ENCODE measurements at places on chromosomes 1 and 21. TPM values are rescaled to one million over a fixed set of nuclear protein-coding genes. Genes with fewer than 3 reads are reported as not detected.

Gene IL12RB2
- total RNA-seq = 43.5 TPM

Gene TNFRSF14
- 235 TPM for total RNA-seq

Gene FAM163A
- not detected for total RNA-seq

Gene EPS8L3
- total RNA-seq = not detected

GRCh38 chr1:240575981-240576662 is 35.8 kb downstream of the GREM2 start:
- peak; percentile 32 for DNase-seq

- DNase-seq = no peak
These were observed 13.9 kb upstream of the XPR1 start for GRCh38 chr1:180617774-180618395.

DNA sequence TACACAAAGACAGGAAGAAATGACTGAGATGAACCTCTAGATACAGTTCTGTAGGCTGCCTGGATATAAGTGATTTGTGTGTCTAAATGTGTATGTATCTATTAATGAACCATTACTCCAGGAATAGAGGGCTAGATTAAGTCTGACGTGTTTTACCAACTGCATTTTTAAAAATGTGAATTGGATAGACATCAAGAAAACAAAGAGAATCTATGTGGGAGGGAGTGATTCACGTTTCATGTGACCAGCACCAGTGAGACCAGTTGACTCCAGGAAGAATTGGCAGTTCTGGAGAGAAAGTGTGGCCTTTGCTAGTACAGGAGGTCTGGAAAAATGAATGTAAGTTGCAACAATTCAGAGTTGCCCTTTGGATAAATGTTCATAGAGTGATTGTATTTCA is 53.4 kb upstream of the RGS21 start:
- no peak for DNase-seq

DNA sequence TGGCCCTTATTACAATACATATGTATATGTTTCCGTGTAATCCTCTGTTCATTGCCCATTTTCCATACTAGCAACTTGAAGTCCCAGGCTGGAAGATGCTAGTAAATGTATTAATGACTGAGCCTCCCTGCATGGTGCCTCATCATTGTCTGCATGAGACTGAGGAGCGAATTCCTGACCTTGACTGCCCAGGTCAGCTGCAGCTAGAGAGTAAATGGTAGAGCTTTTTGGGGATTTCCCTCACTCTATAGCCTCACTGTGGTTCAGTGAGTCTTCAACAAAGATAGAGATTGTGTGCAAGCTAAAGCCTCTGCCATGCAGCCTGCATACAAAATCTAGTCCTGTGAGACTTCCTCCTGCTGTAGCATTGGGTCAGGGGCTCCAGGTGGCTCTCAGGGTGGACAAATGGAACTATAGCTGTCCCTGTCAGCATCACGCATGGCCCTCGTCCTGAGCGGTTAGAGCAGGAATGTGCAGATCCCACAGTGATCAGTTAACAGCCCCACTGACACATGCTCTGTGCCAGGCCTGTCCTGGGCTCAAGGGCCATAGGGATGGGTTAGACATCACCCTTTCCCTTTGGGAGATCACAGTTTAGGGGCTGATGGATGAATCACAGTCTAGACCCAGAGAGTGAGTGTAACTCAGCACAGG is 741.7 kb downstream of the MATN1 start:
- no peak for DNase-seq

GRCh38 chr1:197341626-197342025 is 73.6 kb downstream of the CRB1 start:
- DNase-seq = no peak
